Motor neuron (in vitro differentiated cells): ENCODE measurements at places on chromosomes 13 and 19.

- no peak for ATAC-seq
These were observed 431.4 kb downstream of the FGF9 start for GRCh38 chr13:22102271-22102670.

GRCh38 chr19:10505583-10506229, 2.5 kb upstream of the KEAP1 start:
- no peak for ATAC-seq

- no peak for ATAC-seq
These were observed 523.7 kb upstream of the HTR2A start for GRCh38 chr13:47420568-47420967.

GRCh38 chr13:32642316-32642715, 56.1 kb downstream of the PDS5B start:
- ATAC-seq, result no peak

- ATAC-seq, result no peak
These were observed 24.6 kb downstream of the RNF17 start for GRCh38 chr13:24788538-24788937.

DNA sequence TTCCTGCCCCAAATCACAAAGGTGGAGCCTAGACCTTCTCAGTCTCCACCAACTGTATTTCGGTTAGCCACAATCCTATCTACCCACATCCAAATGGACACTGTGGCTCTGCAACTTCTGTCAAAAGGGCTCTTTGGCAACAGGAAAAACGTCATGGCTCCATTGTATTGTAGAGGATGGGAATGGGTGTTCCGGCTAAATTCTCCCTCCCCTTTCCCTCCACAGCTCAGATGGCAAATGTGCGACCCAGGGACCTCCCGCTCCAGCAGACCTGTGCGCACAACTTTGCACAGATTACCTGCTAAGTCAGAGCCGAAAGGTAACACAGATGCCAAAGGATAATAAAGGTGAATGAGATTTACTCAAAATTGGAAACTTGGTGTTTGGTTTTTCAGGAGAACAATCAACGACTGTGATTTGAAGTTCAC, 968 bp upstream of the KL start:
- no peak for ATAC-seq

- no peak for ATAC-seq
These were observed 12.5 kb downstream of the CAPN12 start for GRCh38 chr19:38731654-38732301.

DNA sequence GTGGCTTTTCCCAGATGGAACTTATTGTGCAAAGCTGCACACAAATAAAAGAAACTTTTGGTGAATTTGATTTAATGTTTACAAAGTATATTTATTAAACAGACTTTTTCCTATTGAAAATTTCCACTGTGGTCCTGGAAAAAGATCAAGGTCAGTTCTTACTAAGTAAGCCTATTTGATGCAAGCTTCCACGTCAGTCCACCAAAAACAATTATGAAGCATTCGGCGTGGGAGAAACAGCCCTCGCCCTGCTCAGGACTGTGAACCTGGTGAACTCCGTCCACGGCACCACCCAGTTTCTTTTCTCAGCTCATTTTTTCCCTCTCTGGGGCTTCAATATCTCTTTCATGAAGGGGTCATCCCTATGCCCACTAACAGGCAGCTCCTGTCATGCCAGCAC, 149.8 kb downstream of the EFNB2 start:
- no peak for ATAC-seq

DNA sequence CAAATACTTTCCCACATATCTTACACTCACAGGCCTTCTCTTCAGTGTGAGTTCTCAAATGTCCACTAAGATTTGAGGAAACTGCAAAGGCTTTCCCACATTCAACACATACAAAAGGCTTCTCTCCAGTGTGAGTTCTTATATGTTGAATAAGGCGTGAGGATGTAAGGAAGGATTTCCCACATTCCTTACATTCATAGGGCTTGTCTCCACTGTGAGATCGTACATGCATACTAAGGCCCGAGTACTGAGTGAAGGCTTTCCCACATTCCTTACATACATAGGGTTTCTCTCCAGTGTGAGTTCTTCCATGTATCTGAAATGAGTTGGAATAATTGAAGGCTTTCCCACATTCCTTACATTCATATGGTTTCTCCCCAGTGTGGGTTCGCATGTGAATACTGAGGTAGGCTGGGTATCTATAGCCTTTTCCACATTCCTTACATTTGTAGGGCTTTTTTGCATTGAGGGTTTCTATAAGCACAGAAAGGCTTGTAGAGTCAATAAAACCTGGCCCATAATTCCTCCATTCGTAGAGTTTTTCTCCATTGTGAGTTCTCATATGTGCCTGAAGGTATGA, 9.6 kb downstream of the ZNF426 start:
- ATAC-seq, result no peak

DNA sequence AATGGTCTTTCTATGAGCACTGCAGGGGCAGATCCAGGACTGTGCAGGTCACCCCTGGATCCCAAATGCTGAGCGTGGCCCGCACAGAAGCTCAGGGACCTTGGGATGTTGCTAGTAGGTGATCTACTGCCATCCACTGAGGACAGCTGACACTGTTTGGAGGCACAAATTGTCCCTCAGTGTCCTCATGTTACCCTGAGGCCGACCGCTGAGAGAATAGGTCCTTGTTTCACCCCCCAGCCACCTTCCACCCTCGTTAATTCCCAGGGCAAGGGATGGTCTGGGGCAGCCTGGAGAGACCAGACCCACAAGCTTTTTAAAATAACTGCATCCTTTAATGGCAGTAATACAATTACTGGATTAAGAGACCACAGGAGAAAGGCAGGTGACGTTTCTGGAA, 15.4 kb upstream of the TMEM160 start:
- no peak for ATAC-seq

GRCh38 chr19:18940769-18941627, at the start of gene HOMER3:
HOMER3 (minus strand) TSS chr19:18941217; CDS start chr19:18938982, 2,235 bp downstream.
- peak; percentile 79 for ATAC-seq

DNA sequence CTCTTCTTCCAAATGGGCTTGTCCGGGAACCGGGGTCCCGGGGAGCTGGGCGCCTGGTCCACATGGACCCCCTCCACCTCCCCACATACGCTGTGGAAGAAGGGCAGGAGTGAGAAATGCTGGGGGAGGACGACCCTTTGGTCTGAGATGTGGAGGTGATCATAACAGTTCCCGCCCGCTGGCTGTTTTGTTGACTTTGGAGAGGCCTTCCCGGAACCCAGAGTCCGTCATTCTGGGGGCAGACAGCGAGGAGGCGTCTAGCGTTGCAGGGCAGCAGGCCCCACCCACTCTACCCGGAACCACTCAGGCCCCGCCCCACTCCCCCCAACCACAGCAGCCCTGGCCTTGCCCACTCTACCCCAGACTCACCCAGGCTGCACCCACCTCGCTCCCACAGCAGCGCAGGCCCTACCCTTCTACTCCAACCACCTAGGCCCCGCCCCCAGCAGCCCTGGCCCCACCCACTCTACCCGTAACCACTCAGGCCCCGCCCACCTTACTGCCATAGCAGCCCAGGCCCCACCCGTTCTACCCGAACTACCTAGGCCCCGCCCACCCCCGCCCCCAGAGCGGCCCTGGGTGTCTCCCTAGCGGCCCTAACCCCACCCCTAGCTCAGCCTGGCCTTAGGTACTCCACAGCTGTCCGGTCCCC, 7.1 kb downstream of the GPR108 start:
- ATAC-seq, result peak; percentile 37

- ATAC-seq, result peak; percentile 39
These were observed 12.5 kb downstream of the MICOS13 start for GRCh38 chr19:5667751-5668271.

- ATAC-seq, result peak; percentile 72
These were observed 8.6 kb upstream of the TYK2 start for GRCh38 chr19:10388957-10389356.

GRCh38 chr13:96746886-96747285, 247.4 kb downstream of the OXGR1 start:
- ATAC-seq, result no peak

DNA sequence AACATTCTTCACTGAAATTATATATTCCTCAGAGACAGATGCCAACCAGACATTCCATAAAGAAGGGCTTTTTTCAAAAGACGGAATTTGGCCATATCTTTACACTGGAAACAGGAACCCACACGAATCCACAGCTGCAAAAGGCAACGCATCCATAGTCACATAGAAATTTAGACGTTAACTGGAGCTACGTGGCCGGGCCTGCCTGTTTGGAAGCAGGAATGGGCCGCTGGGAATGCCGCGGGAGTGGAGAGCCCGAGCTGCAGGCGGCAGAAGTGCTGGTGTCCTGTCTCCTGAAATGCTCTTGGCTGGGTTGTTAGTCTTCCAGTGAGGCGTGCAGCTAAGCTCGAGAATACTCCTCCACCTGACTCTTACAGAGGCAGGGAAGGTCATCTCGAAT, 122.2 kb downstream of the KL start:
- ATAC-seq, result no peak

- no peak for ATAC-seq
These were observed 66.7 kb upstream of the MIR17HG start for GRCh38 chr13:91280801-91281200.

DNA sequence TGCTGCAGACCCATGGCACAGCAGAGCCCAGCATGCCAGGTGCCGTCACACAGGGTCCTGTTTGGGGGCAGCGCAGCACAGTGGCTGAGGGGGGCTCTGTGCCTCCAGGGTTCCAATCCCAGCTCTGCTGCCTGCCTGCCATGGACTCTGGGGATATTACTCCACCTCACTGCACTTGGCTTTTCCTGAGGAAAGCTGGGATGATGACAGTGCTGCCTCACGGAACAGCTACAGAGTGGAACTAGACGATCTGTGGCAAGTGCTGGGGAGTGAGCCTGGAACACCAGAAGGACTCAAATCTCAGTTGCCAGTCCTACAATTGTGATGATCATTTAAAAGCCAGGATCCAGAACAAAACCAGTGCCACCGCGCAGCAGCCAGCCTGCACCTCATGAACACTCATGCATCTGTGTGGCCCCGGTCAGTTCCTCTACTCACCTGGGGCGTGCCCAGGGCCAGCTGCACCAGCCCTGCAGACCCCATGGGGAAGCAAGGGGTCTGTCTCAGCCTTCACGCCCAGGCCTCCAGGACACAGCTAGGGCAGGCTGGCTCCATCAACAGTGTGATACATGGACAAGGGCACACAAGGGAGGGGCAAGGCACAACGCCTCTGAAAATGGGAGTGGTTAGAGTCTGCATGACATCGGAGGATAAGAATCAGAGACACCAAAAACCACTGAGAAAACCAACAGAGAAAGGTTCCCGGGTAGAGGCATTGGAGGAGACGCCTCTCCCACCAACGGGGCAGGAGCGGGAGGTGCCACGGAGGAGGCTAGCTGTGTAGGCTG, 55.2 kb downstream of the ATP7B start:
- no peak for ATAC-seq

DNA sequence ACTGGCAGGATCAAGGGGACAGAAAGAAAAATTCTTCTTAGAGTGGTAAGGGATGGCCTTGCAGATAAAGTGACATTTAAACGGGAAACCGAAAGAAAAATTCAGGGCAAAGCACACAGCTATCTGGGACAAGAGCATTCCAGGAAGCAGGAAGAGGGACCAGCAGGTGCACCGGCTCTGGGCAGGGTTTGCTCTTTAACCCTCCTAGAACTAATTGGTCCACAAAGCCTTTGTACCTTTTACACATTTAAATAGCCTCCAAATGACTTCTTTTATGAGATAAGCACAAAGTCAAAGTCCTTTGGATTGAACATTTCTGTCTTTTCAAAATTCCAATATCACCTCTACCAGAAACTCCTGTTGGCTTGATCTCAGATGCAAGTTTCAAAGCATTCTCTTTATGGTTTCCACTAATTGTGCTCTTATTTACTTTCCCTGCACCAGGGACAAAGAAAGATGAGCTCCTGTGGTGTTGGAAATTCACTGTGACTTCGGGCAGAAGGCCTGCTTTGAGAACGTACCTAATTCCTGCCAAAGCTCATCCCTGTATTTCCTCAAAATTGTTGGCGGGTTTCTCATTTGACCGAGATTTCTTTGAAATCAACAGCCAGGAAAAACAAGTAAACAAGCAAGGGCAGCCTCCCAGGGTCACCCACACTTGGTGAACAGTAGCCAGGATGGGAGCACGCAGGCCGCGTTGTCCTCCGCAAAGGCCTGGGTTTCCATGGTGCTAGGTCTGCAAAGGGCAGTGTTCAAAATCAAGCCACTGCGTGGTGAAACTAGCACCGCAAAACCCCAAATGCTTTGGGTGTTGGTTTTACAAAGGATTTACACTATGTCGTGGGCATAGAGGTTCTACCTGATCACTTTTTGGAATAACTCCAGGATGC, 98.6 kb downstream of the IRS2 start:
- ATAC-seq, result no peak

- no peak for ATAC-seq
These were observed 29.2 kb downstream of the CSNK1G2 start for GRCh38 chr19:1970003-1970805.

GRCh38 chr13:24053519-24054251, 106.8 kb upstream of the SPATA13 start:
- ATAC-seq, result peak; percentile 75

- ATAC-seq, result peak; percentile 78
These were observed 15.7 kb upstream of the IGFL4 start for GRCh38 chr19:46056536-46056935.

GRCh38 chr13:39159393-39159792, 121.1 kb downstream of the NHLRC3 start:
- peak; percentile 45 for ATAC-seq

GRCh38 chr13:102911336-102911735, 65.5 kb downstream of the ERCC5 start:
- ATAC-seq, result no peak

- no peak for ATAC-seq
These were observed 8.9 kb upstream of the MYO1F start for GRCh38 chr19:8585894-8586750.

GRCh38 chr13:72004784-72005374, 137.9 kb upstream of the DACH1 start:
- ATAC-seq, result no peak

GRCh38 chr13:71316792-71317363, 550.1 kb downstream of the DACH1 start:
- peak; percentile 53 for ATAC-seq

DNA sequence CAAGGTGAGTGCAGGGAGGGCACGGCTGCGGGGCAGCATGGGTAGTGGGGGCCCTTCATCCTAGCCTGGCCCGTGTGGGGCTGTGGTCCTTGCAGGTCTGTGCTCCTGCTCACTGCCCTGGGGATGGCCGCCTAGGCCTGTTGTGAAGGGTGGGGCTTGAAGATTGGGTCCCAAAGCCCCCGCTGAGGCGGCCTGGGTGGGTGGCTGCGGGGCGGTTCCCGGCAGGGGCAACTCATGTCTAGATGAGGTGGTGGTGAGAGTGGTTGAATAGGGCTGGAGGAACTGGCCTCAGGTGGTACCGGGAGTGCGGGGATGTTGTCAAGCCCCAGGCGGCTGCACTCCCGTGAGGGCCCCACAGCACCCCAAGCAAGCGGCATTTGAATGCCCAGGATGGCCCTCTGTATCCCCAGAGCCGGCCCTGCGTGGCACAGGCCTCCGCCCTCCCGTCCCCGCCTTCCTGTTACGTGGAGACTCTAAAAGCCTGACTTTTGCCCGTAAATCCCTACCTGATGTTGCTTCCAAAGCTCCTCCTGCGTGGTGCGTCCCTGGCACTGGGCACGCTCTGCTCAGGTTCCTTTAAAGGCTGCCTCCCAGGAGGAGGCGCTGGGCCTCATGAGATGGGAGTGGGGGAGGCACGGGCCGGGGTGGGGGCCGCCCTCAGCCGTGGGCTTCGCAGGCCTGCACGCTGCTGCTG, 15.0 kb downstream of the SPPL2B start:
- ATAC-seq, result no peak

GRCh38 chr13:92355213-92355612, 871.4 kb upstream of the GPC6 start:
- no peak for ATAC-seq
